RPMI7951 (cell line): ENCODE measurements at places on chromosomes 6 and 20. TPM values are rescaled to one million over a fixed set of nuclear protein-coding genes. Genes with fewer than 3 reads are reported as not detected.

DNA sequence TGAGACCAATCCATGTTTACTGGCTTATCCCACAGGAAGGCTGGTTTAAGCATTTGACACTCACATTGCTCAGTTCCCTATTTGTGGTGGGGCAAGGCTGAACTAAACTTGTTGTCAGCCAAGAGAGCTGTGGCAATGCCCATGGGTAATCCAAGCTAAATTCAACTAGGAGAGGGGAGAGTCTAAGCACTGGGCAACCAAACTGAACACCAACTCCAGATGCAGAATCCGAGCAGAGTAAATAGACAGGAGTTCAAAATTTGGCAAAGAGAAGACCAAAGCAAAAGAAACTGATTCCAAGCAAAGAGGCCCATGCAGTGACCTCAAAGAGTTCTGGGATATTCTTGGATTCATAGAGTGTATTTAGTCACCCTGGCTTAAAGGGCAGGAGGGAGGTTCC, 106.5 kb upstream of the NT5E start:
- DNase-seq = no peak

GRCh38 chr6:157461000-157461915, 80.3 kb downstream of the ZDHHC14 start:
- DNase-seq = no peak

DNA sequence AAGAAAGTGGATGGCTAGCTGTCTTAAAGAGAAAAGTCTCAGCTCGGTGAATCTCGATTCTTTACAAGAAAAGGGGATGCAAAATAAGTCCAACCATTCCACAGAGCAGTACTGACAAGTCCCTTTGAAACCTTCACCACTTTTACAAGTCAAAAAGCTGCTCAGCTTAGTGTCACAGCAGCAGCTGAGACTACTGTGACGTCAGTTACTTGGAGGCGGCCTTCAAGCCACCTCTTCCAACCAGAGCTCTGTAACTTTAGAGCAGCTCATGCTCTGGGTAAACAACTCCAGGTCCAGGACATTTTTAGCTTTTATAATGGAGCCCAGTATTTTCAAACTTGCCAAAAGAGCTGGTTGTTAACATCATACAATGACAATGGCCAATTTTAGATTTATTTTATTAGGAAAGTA, at the start of gene KIAA0408:
Gene KIAA0408 (minus strand): TSS at position 159 of the 411 bp plus-strand sequence. CDS start 5,408 bp downstream, outside the sequence.
- DNase-seq = peak; percentile 65

Gene KCNK5
- 0.10 and 0.12 TPM in 2 replicates for total RNA-seq

Gene WTAP
- total RNA-seq = 92.3 and 93.5 TPM in 2 replicates
